SW480 (cell line): ENCODE measurements at places on chromosomes 3 and 15.

GRCh38 chr3:115885621-115886020, 262.3 kb downstream of the GAP43 start:
- no peak for DNase-seq

DNA sequence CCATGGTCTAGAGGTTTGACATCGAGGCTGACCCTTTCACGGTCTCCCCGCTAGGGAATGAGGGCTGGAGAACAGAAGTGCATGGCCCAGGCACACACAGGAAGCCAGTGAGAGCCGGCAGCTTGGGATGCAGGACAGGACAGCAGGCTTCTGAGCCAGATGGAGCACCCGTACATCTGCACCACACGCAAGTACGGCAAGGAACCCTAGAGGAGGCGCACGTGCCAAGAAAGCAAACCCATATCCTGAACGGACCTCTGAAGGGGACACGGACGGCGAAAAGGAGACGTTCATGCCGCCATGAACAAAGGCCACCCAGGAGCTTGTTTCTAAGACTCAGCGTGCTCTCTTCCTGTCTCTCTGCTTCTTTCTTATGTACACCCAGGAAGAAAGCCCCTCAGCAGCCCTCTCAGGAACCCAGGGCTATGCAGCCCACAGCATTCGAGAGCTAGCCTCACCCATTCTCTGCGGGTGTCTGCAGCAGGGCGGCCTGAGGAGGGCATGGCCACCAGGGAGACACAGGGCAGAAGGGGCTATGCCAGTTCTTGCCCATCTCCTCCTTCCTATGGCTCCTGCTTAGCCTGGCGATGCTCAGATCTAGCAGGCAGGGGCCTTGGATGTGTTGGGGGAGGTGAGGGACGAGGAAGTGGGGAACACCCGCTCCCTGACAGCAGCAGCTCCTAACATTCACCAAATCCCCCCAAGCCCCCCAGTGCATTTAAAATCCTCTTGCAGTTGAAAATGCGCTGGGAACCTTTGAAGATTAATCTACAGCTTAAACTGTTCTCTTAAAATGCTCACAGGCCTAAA, 81.3 kb downstream of the PCSK6 start:
- no peak for DNase-seq

DNA sequence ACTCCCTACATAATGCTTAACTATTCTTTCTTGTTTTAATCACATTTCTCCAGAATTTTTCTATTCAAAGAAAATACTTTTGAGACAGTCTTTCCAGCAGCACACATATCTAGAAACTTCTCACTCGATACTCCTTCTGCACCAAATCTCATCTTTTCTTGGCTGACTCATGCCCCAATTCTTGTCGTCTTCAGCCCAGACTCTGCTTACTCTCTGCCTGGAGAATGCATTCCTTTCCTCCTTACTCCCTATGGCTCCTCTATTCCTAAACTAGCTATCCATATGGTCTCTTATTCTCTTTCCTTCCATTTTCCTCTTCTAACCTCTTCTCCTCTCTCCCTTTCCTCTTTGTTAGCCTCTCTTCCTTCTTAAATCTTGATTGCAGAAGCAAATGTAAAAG, 158.7 kb downstream of the GBE1 start:
- no peak for DNase-seq

DNA sequence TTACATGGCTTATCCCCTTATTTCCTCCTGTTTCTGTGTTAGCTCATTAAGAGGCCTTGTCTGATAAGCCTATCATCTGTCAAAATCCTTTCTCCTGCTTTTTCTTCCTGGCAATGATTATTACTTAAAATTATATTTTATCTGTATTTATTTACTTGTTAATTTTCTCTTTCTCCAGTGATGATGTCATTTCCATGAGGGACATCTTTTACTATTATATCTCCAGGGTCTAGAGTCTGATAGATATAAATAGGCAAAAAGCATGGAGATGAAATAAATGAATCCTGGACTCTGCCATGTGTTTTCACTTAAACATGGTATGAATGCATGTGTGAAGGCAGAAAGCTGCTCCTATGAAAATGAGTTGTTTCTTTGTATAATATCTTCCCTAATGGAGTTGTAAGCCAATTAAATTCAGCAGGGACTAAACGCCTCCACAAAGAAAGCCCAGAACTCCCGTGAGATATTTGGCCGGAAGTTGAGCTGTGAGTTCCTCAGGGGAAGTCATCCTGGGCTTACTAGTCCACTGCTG, 375.2 kb downstream of the TUSC7 start:
- DNase-seq, result no peak

GRCh38 chr3:43951813-43952212, 261.1 kb downstream of the ABHD5 start:
- no peak for DNase-seq

GRCh38 chr15:89278307-89278706, 34.5 kb downstream of the FANCI start:
- no peak for DNase-seq

- no peak for DNase-seq
These were observed 214.5 kb upstream of the CFAP20DC start for GRCh38 chr3:59264366-59264765.

DNA sequence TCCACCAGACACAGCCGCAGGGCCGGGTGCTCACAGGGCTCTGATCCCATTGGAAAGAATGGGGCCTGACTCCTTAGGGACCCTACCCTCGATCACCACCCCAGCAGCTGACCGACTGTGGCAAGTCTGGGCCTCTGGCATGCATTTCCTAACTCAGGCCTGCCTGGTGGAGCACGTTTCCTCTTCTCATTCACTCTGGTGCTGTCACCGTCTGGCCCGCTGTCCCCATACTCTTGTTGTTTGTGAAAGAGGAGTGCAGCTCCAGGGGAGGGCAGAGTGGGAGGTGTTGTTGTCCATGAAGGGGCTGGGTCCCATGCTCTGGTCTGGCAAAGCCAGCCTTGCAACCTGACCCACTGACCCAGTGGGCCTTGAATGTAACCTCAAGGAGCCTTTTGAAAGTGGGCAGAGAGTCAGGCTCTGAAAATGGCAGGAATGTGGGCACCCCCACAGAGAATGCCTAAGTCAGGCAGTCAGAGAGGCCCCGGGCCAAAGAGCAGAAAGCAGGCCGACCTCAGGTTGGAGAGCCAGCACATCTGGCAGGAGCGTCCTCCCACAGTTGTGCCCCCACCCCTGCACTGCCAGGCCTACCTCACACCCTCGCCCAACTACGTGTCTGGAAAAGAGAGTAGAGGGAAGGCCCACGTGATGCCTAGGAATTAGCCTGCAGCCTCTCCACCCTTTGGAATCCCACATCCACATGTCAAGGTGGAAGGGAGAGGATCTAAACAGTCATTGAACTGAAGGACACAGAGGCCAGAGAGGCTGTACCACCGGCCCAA, 10.9 kb downstream of the SEMA7A start:
- DNase-seq, result peak; percentile 49

- DNase-seq, result no peak
These were observed 84.9 kb downstream of the SMAD6 start for GRCh38 chr15:66786708-66787488.

- DNase-seq, result no peak
These were observed 60.4 kb downstream of the CCNL1 start for GRCh38 chr3:157099326-157100095.

- DNase-seq, result peak; percentile 67
These were observed 1.4 kb upstream of the RAD18 start for GRCh38 chr3:8964436-8965370.

- DNase-seq, result no peak
These were observed 53.9 kb downstream of the SYNM start for GRCh38 chr15:99158626-99159412.

DNA sequence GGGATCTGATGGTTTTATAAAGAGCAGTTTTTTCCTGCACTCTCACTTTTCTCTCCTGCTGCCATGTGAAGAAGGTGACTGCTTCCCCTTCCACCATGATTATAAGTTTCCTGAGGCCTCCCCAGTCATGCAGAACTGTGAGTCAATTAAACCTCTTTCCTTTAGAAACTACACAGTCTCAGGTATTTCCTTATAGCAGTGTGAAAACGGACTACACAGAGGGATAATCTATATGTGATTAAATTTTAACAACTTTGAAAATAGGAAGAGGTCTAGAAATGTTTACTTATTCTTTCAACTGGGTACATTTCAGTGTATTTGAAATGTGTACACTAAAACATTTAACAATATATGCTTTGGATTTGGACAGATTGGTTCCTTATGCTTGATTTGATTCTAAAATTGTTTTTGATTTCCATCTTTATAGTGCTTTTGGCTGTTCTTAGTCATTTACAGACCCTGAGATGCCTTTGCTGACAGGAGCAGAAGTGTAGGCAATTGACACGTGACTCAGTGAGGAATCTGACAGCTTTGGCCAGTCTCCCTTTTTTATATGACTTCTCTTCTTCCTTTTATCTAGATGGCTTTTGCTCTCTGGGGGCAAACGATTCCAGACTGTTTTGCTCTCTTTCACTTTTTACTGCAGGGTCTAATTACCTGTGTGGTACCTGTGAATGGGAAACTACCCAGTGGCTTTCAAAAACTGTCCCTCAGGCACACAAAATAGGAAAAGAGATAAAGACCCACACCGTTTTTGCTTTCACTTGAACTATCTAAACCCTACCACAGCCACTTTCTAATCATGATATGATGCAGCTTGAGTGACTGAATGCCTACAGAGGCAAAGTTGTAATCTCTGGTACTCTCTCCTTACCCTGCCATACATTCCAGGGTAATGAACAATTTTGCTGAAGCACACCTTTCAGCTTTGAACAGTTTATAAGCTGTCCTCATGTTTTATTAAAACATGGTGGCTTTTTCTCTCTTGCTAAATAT, 422.6 kb downstream of the ROBO1 start:
- no peak for DNase-seq

DNA sequence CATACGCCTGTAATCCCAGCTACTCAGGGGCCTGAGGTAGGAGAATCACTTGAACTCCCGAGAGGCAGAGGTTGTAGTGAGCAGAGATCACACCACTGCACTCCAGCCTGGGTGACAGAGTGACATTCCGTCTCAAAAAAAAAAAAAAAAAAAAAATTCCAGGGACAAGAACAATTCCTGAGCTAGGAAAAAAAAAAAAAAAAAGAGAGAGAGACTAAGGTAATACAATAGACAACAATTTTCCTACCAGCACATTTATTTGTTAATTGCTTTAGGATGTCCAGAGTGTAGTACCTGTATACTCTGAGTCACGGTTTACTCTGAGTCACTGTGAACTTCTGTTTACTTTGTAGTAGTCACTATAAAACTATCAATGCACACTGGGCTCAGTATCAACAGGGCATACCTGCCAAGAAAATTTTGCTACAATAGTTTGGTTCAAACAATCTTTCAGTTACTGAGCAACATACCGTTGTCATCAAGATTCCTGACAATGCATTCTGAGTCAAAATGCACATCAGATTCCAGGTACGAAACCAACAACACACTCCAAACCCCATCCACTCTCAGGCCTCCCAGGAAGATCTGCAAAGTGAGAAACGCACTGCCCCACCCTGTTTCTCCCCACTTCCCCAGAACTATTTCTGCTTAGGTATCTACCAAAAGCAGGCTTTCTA, 28.3 kb downstream of the IGF2BP2 start:
- peak; percentile 98 for DNase-seq

GRCh38 chr3:116837483-116837882, 127.9 kb downstream of the TUSC7 start:
- DNase-seq, result no peak

GRCh38 chr3:178271740-178272387, 264.4 kb upstream of the KCNMB2 start:
- DNase-seq, result no peak

DNA sequence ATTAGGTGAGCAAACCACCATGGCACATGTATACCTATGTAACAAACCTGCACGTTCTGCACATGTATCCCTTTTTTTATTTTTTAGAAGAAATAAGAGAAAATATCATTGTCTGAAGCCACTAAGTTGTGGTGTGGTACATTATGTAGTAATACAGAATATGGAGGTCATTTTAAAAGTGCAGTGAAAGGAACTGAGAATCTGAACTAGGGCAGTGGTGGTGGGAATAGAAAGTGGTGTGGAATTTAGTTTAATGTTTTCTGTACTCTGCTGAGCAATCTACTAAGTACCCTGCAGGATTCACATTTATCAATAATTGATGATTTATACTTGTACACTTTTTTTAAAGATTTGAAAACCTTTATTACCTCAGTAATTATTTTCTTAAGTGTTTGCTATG, 283.5 kb downstream of the CHL1 start:
- no peak for DNase-seq

DNA sequence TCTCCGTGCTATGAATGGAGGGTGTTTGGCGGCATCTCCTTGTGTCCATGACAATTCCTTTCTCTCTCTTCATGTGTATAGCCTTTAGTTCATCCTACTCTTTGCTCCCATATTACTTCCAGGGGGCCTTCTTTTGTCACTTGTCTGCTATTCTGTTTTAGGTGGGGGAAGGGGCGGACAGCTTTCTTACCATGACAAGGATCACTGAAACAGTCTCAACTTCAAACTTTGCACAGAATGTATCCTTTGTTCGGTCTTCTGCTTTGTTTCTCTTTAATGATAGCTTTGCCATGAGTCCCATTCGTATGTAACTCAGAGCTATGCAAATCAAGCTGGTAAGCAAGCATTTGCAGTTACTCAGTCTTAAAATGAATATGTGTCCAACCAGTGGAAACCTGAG, 294.2 kb downstream of the TIGIT start:
- no peak for DNase-seq

GRCh38 chr15:55588815-55589115, 620 bp upstream of the PYGO1 start:
- no peak for DNase-seq

GRCh38 chr3:122533931-122534334, 19.2 kb upstream of the KPNA1 start:
- DNase-seq, result peak; percentile 66

GRCh38 chr15:25641361-25641760, 202.5 kb upstream of the UBE3A start:
- DNase-seq, result no peak

DNA sequence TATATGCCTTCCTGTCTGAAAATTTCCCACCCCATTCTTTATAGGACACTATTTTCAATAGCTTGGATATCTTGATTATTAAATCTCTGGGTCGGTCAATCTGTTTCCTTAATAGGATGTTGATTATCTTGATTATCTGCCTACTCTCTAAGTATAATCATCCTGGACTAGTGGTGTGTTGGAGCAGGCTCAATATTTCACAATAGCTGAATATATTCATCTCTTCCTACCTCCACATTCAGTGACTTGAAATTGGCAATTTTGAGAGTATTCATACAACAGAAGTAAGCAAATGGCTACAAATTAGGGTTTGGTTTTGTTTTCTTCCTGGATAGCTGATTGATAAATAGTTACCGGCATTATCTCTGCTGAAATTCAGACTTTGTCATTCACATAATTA, 1162.6 kb downstream of the ROBO1 start:
- no peak for DNase-seq

DNA sequence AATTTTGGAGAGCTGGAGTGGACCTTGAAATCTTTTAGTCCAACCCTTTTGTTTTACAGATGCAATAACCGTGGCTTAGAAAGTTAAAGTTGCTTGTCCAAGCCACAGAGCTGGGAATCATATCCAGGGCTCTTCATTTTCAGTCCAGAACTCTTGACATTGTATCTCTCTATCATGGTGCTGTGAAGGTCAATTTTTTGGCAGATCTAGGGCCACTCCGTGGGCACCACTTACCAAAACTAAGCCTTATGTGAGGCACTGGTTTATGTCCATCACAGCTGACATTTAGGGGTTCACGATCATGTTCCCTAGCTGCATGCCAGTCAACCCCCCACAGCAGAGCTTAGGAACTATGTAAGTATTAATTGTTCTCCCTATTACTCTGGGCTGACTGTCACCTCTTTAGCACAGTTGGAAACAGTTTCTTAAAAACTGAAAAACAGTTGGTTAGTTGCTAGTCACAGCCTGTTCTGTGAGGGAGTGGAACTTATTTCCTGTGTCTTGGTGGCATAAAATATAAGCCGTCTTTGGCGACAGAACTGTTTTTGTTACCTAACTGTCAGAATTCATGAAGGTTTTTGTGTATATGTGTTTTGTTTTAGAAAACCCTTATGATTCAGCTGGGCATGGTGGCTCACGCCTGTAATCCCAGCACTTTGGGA, 189.6 kb upstream of the UMPS start:
- no peak for DNase-seq
